Dorsolateral prefrontal cortex (tissue), 122 donors: ENCODE measurements at places on chromosomes 6 and 20. TPM values are rescaled to one million over a fixed set of nuclear protein-coding genes. Genes with fewer than 3 reads are reported as not detected.

GRCh38 chr6:32982702-32983492 lies 14.5 kb downstream of the BRD2 start:
- no peak for DNase-seq

DNA sequence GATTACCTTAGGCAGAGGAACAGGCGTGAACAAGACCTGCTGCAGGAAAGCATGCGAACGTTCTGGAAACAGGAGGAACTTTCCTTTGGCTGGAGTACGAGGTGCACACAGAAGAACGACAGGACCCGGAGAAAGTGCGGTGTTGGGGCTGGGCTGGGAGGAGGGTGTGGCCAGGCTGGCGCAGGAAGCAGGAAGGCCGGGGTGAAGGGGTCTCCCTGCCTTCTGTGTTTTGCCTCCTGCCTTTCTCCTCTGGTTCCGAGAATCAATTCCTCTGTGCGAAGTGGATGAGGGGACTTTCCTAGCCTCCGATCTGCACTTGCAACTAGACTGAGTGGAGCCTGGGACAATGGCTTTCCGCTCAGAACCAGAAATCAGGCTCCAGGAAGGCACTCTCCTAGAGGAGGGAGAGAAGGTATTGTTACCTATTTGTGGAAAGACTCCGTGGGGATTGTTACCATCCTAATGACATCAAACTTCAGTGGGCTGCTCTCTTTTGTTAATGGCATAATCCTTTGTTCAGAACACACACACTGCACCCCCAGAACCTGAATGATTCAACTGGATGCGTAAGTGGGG lies 22.9 kb upstream of the PLEKHG1 start:
- DNase-seq = no peak

PRSS16 gene
- 2.6 TPM for total RNA-seq

- DNase-seq = no peak
These were observed 180.4 kb downstream of the ZDHHC14 start for GRCh38 chr6:157561414-157561790.

DNA sequence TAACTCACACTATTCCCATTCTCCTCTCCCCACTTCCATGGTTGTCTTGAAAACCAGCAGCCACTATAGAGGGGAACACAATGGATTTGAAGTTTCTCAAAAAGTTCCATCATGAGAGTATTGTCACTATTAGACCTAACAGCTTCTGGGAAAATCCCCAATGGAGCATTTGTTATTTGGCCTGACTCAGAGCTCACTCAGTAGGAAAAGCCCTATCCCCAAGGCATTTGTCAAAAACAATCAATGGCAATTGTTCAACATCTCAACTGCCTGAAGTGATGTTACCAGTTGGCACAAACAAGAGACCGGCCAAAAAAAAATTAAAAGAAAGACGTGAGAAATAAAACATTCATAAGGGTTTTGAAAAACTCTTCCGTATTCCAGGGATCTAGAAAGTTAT lies 98.8 kb downstream of the MYLK4 start:
- no peak for DNase-seq

PDSS2 gene
- total RNA-seq = 9.0 TPM

FAM209B gene
- total RNA-seq = not detected

GRCh38 chr6:110550353-110550752 lies 73.9 kb upstream of the SLC22A16 start:
- DNase-seq = no peak

CTAGE9 gene
- not detected for total RNA-seq

DNA sequence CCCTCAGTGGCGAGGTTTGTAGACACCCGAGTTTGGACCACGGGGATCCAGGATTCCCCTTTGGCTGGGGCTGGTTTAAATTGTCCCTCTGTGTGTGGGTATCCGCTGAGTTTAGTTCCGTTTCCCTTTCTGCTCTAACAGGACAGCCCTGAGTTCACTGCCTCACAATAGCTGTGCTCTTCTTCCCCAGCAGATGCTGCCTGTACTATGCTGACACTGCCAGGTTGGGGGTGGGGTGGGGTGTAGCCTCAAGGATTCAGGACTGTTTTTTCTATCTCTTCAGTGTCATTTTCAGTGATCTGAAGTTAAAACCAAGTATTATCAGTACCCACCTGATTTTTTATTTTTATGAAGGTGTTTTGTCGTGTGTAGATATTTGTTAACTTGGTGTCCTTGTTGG lies 655.0 kb downstream of the COL12A1 start:
- no peak for DNase-seq

DNA sequence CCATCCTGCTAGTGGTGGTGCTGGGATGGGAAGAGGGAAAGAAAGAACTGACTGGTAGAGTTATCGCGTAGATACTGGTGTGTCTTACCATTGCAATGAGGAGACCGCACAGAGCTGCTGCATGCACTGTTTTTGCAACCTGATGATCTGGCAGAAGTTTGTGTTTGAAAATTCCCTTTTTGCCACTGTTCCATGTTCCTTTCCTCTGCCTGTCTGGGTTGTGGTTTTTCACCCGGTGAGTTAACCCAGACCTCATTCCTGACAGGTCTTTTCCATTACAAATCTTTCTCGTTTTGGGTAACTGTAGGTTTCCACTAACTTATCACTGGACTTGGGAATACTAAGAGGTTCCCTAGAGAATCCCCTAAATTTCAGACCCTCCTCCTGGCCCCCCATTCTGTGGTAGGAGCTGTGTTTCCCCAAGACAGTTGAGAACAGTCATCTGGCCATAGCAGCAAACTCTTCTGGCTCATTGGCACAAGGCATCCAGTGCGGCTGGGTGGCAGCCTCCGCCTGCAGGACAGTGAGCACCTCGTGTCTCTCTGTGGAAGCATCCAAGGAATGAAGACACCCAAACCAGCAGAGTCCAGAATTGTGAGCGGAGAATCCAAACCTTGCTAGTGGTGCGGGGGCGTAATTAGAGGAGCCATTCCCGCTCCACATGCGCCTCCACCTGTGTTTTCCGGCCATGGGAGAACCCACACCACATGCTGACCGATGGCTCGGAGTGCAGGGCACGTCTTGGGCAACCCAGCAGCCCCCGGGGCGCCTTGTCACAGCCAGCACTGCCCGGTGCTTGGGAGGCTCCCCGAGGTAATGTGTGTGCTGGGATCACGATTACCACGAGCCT lies 32.8 kb downstream of the ERMARD start:
- no peak for DNase-seq

DNA sequence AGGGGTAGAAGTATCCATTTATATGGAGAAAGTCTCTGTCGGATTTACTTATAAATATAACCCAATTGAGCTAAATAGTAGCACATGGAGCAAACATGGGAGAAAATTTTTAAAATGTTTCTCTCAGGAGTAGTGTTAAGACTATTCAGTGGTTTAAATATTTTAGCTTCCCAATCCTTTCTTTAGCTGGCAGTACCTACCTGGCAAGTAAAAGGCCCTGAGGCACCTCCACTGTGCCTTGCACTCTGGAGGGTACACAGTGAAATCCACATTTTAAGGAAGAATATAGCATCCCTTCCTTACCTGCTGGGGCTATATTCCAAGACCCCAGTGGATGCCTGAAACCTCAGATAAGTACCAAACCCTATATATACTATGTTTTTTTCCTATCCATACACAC lies 124.2 kb downstream of the KLHL32 start:
- DNase-seq = no peak

GRCh38 chr6:143164565-143165105 lies 103.9 kb downstream of the AIG1 start:
- DNase-seq = no peak

GRCh38 chr6:45988635-45989034 lies 27.0 kb downstream of the CLIC5 start:
- DNase-seq = no peak

TPBG gene
- total RNA-seq = 11.4 TPM

DNA sequence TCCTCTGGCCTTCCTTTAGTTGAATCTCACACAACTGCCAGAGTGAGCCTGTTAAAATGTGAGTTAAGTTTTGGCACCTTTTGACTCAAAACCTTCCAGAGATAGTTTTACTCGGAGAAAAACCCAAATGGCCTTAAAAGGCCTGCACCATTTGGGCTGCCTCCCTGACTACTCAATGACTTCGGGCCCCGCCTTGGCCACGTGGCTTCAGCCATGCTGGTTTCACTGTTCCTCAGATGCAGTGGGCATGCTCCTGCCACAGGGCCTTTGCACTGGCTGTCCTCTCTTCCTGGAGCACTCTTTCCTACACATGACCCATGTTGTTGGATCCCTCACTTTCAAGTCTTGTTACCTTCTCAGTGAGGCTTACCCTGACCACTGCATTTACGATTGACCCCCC lies 18.3 kb downstream of the VEGFA start:
- DNase-seq = no peak

IL17F gene
- not detected for total RNA-seq

MAVS gene
- total RNA-seq = 22.6 TPM

SCAND1 gene
- total RNA-seq = 48.4 TPM

DNA sequence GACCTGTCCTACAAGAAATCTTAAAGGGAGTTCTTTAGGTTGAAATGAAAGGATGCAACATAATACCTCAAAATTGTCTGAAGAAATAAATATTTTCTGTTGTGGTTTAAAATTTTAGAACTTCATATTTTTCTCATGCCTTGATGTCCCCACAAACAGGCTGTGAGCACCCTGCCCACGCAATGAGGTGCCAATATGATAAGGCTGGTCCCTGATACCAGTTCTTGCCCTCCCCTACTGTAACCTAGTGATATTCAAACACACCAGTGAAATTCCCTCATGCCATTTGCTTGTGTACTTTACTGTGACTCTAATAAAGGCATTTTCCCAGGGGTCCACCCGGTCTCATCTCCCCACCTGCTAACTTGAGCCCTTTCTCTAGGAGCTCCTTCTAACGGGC lies 67.3 kb upstream of the SIRPG start:
- DNase-seq = no peak

GRCh38 chr6:42203183-42203582 lies 8.4 kb upstream of the GUCA1B start:
- no peak for DNase-seq

RBL1 gene
- total RNA-seq = 9.3 TPM

ADGRF5 gene
- 24.5 TPM for total RNA-seq

SLA2 gene
- 0.79 TPM for total RNA-seq

GRCh38 chr20:63835021-63835858 lies 4.2 kb upstream of the ZBTB46 start:
- DNase-seq = peak; percentile 36

- DNase-seq = no peak
These were observed 889 bp upstream of the CHMP4B start for GRCh38 chr20:33810259-33810658.

DNA sequence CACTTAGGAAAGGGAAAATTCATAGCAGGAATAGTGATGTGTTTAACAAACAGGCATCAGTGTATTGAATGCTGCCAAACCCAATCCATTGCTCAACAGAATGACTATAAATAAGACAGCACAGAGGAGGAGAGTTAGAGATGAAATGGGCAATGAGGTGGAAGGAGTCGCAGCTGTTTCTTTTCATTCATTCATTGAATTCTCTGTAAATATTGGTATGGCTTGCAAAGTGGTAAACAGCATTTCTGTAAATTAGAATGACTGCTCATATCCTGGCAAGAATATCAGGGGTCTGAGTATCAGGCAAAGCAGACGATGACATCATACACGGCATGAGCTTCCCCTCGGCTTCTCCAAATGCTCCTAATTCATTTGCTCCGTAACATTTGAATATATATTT lies 703.6 kb upstream of the SLC35B3 start:
- no peak for DNase-seq

DNA sequence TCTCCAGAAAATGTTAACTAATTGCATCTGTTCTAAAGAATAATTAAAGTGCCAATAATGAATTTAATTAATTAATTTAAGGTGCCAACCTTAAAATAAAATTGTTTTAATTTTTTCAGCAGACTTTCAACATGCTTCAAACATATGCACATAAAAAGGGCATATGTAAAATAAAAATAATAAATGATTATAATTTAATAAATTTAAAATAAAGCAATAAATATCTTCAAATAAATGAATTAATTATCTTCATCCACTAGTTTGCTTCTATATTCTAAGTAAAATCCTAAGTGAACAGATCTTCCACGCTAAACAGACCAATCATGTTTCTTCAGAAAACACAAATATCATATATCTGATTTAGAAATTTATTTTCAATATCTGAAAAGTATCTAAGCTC lies 119.2 kb downstream of the HIVEP2 start:
- no peak for DNase-seq

GRCh38 chr20:47875297-47876025 lies 90.2 kb upstream of the SULF2 start:
- DNase-seq = no peak

GRCh38 chr6:116714761-116715160 lies 33.8 kb downstream of the KPNA5 start:
- DNase-seq = no peak

GRCh38 chr20:59253779-59254319 lies 46.6 kb upstream of the EDN3 start:
- no peak for DNase-seq

DNA sequence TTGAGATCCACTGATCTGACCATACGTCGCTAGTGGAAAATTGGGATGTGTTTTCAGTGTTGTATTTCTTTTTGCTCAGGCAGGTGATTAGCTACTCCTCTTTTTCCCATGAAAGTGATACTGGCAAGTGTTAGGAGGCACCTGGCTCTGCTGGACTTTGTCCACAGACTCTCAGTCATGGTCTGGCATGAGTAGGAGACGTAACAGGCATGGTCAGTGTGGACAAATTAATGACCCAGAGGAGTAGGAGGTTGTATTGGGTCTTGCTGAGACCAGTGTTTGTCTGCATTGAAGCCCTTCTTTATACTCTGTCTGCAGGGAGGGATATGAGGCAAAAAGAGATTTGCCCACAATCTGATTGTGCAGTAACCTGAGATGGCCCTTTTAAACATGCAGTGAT lies 178.7 kb downstream of the DTNBP1 start:
- no peak for DNase-seq

DNA sequence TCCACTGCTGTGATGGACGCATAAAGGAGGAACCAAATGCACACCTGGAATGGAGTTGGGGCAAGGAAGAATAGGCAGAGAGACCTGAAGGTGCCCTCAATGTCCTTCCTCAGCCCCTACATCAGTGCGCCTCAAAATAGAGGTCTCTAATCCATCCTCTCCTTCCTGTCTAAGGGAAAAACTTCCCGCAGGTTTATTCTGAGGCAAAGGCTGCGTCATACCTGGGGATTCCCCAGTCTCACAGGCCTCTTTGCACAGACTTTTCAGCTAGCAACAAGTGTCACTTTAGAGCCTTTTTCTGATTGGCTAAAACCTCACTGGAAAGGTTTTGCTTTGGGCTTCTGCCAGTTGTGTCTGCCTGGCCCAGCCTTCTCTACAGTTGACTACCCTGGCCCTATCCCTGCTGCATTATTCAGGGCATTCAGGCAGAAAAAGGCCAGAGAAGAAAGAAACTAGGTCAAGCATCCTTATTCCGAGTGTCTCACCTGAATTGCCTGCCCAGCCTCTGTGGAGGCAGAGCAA lies 1.8 kb upstream of the HLA-DQB1 start:
- DNase-seq = no peak

ACTR5 gene
- 9.7 TPM for total RNA-seq

PSMF1 gene
- total RNA-seq = 146 TPM

MYT1 gene
- 7.0 TPM for total RNA-seq
